ENCODE measurements at places on chromosomes 12 and 14.

- no peak for DNase-seq
Measured at GRCh38 chr14:69108358-69108757, 44.6 kb downstream of the DCAF5 start.

DNA sequence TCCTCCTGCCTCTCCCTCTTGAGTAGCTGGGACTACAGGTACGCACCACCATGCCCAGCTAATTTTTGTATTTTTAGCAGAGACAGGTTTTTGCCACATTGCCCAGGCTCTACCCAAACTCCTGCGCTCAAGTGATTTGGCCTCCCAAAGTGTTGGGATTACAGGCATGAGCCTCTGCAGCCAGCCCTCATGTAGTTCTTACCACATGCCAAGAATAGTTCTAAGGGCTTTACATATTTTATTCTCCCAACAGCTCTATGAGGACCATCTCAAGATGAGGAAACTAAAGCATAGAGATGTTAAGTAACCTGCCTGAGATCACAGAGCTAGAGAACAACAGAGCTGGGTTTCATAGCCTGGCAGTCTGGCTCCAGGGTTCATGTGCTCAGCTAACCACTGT, 37.9 kb upstream of the ALDH2 start:
- DNase-seq: no peak

DNA sequence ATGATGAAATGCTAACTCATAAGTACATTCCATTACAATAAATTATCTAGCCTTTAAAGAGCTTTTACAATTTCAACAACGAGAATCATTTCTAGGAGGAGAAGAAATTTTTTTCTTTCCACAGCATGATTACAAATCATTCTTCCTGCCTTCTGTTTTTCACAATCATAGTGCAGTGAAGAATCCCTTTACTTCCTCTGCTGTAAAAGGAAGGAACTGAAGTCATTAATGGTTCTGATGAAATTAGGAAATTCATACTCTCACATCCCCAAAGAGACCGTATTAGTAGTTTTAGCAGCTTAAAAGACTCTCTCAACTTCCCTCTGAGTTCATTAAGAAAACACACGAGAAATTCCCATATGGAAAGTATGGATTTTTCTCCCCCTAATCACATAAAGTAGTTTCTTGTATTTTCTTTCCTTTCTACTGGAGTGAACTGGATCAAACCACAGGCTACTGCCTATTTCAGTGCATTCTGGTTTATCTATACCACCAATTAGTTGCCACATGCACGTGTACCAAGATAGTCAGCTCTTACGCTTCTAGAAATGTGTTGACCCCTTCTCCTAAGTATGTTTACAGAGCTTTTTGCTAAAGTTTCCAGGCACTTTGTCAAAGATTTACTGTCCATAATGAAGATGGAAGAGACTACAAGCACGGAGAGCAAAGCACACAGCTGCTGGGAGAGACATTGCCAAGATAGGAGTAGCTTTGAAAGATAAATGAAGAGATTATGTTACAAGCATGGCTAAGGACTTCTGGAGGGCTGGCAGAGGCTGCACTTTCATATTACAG, 58.9 kb upstream of the KITLG start:
- DNase-seq: peak; percentile 66

- no peak for DNase-seq
Measured at GRCh38 chr12:97751704-97752103, 289.1 kb downstream of the RMST start.

- no peak for DNase-seq
Measured at GRCh38 chr12:108712925-108713203, 18.5 kb downstream of the CORO1C start.

DNA sequence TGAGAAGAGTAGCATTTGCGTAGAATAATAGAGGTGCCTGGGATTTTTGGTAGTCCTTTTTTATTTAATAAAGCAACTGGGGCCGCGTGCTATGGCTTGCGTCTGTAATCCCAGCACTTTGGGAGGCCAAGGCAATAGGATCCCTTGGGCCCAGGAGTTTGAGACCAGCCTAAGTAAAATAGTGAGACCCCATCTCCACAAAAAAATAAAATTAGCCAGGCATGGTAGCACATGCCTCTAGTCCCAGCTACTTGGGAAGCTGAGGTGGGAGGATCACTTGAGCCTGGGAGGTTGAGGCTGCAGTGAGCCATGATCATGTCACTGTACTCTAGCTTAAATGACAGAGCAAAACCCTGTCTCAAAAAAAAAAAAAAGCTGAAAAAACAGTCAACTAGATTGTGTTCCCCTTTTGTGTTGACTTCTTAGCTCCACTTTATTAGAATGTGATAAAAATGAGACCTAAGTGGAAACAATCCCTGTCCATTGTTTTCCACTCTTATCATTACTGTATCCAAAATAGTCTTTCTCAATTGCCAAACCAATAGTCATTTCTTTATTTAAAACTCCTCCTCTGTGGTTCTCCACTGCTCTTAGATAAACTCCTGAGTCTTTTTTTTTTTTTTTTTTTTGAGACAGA, 7.4 kb downstream of the PRKCH start:
- no peak for DNase-seq

Measured in cardiac fibroblast (primary cell).